ENCODE measurements at places on chromosomes 6 and 20. TPM values are rescaled to one million over a fixed set of nuclear protein-coding genes. Genes with fewer than 3 reads are reported as not detected.

Gene OTOR
- total RNA-seq = not detected

Gene C6orf15
- not detected for total RNA-seq

Gene MEI4
- total RNA-seq = not detected

Gene ABCF1
- total RNA-seq = 32.1 TPM

Gene EYS
- not detected for total RNA-seq
